ENCODE measurements at places on chromosomes 7 and 10.

- DNase-seq = no peak
Observed at GRCh38 chr7:95327356-95327755, 3.0 kb upstream of the PON1 start.

GRCh38 chr10:3292636-3293035, 120.1 kb upstream of the PITRM1 start:
- no peak for DNase-seq

GRCh38 chr7:142303650-142304049, 45.8 kb upstream of the PRSS58 start:
- DNase-seq = peak; percentile 53

GRCh38 chr7:43300121-43300520, 187.7 kb downstream of the HECW1 start:
- DNase-seq = no peak

GRCh38 chr10:121698336-121698735, 100.1 kb upstream of the FGFR2 start:
- no peak for DNase-seq

GRCh38 chr7:142883571-142884285, 1.8 kb downstream of the TRPV6 start:
- no peak for DNase-seq

- no peak for DNase-seq
Observed at GRCh38 chr7:102104245-102104644, 182.4 kb upstream of the SH2B2 start.

GRCh38 chr10:10209167-10209566, 808.5 kb upstream of the CELF2 start:
- no peak for DNase-seq

DNA sequence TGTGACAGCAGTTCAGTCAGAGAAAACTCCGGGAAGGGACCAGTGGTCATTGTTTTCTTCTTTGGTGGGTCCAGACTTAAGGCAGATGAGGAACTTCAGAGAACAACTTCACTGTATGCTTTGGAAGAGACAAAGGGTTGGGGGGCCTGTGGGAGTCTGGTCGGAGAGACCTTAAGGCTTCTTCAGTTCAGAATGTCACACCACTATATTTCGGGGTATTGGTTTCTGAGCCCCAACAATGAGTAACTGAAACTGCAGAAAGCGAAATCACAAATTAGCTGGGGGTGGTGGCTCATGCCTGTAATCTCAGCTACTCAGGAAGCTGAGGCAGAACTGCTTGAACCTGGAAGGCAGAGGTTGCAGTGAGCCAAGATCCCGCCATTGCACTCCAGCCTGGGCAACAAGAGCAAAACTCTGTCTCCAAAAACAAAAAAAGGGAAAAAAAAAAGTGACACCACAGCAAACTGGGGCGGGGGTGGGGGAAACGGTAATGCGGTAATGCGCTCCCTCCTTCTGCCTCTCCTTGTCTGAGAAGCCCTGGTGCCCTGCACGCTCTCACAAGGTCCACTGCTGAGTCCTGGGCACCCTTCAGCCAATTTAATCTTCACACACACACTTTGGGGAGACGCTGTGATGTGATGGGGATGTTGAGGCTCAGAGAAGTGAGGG, 2.2 kb upstream of the ADIRF start:
- DNase-seq = no peak
